Mesenchymal stem cell (in vitro differentiated cells and primary cell): ENCODE measurements at places on chromosomes 5 and 9.
A peak's percentile ranks its signal among the peaks of the same experiment; 100 is the strongest.

GRCh38 chr5:34699155-34700077 is 43.3 kb downstream of the RAI14 start:
- H3K4me1 ChIP-seq: peaks cover 14% of the 10 kb centered on the region
- H3K27ac ChIP-seq: peak overlapping the region; percentile 21
- H3K27me3 ChIP-seq: no peaks in the 10 kb centered on the region
- no peak for DNase-seq
- peaks cover 36% of the 10 kb centered on the region for H3K36me3 ChIP-seq
- H3K4me3 ChIP-seq: no peak overlapping the region

DNA sequence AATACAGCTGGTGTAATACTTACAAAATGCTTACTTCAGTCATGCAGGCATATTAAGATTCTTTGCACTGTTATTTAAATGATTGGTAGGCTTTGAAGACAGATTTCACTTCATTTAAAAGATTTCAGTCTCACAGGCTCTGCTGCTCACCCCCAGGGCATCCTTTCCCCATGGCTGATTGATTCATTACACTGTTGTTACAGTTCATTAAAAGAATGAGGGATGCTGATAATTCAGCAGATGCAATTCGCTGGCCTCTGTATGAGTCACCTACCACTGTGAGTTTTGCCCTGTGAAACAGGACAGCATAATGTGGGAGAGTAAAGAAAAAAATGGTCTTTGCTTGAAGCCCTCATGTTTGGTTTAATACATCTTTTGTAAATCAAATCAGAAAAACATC is 246.9 kb downstream of the CYLC2 start:
- no peak overlapping the region for H3K4me3 ChIP-seq
- no peak overlapping the region for H3K27ac ChIP-seq

DNA sequence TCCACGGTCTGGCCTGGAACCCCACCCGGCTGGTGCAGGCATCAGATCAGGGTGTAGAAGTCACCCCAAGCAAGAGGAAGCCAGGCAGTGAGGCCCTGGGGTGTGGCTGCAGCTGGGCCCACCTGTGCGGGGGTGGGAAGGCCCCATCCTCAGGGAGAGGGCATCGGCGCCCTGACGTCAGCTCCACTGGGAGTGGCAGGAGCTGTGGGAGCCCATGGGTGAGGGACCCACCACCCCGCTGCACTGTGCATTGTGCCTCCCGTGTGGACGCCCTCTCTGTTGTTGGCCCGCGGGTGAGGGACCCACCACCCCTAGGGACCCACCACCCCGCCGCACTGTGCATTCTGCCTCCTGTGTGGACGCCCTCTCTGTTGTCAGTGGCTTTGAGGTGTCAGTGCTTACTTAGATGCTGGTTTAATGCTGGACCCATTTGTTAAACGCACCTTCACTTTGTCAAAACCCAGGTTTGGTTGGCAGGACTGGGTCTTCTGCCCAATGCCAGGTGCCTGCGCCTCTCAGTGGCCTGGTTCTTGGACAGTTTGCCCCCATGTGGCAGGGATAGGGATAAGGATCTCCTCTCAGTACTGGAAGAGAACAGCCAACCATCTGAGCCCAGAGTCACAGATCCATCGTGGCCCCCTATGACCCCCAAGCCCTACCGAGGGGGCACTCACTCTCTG is 6.9 kb upstream of the EXOC3 start:
- no peak overlapping the region for H3K4me3 ChIP-seq
- no peaks in the 10 kb centered on the region for H3K27me3 ChIP-seq
- peaks cover 11% of the 10 kb centered on the region for H3K4me1 ChIP-seq
- no peak overlapping the region for H3K27ac ChIP-seq
- H3K36me3 ChIP-seq: peaks cover 12% of the 10 kb centered on the region

DNA sequence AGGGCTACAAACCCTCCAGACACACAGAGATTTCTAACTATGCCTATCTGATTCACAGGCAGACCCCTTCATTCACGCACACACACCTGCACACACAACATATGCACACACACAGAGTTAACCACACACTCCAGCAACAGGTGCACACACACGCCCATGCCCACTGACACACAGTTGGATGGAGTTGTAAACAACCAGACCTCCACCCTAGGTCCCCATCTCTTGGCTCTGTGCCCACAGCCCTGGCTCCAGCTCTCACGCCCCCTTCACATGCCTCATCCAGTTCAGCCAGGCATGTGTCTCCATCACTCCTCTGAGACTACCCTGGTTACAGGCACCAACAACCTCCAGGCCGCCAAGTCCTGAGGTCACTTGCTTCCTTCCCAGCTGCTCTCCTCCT is 61.1 kb downstream of the PSD2 start:
- no peak overlapping the region for H3K4me3 ChIP-seq
- no peak for DNase-seq
- no peak overlapping the region for H3K27ac ChIP-seq
- H3K27me3 ChIP-seq: no peaks in the 10 kb centered on the region
- H3K4me1 ChIP-seq: no peaks in the 10 kb centered on the region

DNA sequence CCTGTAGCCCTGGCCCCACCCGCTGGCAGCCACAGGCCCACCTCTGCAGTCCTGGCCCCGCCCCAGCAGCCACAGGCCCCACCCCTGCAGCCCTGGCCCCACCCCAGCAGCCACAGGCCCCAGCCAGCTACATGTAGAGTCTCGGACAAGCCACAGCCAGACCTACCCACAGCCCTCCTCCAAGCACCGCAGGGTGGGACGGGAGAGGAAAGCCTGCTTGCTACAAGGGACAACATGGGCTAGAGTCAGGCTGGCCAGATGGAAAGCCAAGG is 49.5 kb upstream of the SARDH start:
- peaks cover 18% of the 10 kb centered on the region for H3K4me1 ChIP-seq
- H3K36me3 ChIP-seq: peaks cover 97% of the 10 kb centered on the region
- H3K4me3 ChIP-seq: no peak overlapping the region
- H3K27me3 ChIP-seq: no peaks in the 10 kb centered on the region

DNA sequence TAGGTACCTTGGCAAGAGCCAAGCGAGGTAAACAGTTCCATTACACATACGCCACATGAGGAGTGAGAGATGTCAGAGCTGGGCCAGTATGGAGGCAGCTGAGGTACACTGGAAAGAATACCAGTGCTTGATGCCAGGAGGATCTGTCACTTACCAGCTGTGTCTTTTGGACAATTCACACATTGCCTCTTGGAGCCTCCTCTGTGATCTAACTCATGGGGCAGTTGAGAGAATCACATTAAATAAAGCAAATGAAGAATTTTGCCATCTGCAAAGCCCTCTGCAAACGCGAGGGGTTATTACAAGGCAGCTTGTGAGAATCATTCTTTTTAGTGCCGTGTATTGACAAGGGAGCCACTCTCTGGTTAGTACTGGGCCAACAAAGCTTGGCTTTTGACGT is 429.7 kb upstream of the KLF4 start:
- no peaks in the 10 kb centered on the region for H3K4me1 ChIP-seq
- H3K27ac ChIP-seq: no peak overlapping the region
- H3K36me3 ChIP-seq: no peaks in the 10 kb centered on the region
- no peak for DNase-seq
- no peak overlapping the region for H3K4me3 ChIP-seq

- H3K4me3 ChIP-seq: no peak overlapping the region
- peaks cover 55% of the 10 kb centered on the region for H3K36me3 ChIP-seq
- no peak for DNase-seq
- H3K4me1 ChIP-seq: peaks cover 8% of the 10 kb centered on the region
Measured at GRCh38 chr9:128497824-128498610, 6.5 kb upstream of the GLE1 start.

DNA sequence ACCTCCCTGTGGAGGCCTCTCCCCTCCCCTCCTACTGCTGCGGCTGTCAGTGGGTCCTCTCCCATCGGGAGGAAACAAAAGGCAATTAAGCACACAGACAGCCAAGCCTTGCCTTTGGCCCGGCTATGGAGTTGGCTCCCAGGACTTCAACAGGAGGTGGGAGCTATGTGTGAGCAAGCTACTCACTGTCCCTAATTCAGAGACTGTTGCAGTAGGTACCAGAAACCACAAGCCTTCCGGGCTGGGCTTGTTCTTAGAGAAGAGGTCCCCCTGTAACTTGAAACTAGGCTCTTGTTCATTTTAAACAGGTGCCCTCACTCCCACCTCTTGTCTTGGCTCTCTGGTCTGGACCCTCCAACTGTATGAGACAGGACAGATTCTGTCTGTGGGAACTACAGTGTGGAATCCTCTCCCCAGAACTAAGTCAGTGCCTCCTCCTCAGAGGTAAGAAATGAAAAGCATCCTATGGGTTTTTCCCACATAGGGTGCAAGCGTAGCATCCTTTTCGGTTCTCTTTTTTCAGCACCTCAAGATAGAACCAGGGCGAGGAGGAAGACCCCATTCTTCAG is 561.1 kb downstream of the EBF1 start:
- H3K4me3 ChIP-seq: no peak overlapping the region
- peaks cover 2% of the 10 kb centered on the region for H3K4me1 ChIP-seq
- H3K27me3 ChIP-seq: no peaks in the 10 kb centered on the region
- DNase-seq: no peak
- no peaks in the 10 kb centered on the region for H3K36me3 ChIP-seq

DNA sequence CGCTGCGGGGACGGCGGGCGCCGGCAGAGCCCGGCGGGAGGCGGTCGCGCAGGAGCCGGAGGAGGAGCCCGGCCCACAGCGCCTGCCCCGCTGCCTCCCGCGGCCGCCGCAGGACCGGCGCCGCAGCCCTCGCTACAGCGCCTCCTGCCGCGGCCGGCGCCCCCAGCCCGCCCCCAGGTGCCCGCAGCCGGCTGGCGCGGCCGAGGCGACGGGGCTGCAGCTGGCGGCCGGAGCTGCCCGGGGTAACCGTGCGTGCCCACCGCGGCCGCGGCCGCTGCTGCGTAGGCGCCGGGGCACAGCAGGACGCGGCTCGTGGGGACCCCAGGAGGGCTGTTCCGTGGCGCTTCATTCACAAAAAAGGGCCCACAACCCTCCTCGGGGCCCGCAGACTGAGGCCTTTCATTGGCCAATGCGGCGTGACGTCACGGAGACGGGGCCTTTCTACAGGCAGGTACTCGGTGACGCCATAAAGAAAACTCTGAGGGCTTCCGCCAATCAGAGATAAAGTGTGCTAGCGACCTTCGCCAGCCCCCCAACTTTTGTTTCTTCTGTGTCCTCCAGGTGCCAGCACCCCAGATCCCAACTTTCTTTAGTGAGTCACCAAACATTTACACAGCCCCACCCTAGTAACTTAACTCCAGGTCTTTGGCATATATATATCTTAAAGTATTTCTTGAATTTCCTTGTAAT is at the start of gene CDC14B:
CDC14B (minus strand) TSS at position 353 of the 690 bp plus-strand sequence. CDS start 465 bp downstream, outside the sequence.
- H3K4me3 ChIP-seq: peak within 1 kb of the TSS; percentile 92
- DNase-seq: peak; percentile 91
- H3K27me3 ChIP-seq: no peaks in the 10 kb centered on the region
- H3K27ac ChIP-seq: no peak within 1 kb of the TSS
- H3K4me1 ChIP-seq: peaks cover 9% of the 10 kb centered on the region

DNA sequence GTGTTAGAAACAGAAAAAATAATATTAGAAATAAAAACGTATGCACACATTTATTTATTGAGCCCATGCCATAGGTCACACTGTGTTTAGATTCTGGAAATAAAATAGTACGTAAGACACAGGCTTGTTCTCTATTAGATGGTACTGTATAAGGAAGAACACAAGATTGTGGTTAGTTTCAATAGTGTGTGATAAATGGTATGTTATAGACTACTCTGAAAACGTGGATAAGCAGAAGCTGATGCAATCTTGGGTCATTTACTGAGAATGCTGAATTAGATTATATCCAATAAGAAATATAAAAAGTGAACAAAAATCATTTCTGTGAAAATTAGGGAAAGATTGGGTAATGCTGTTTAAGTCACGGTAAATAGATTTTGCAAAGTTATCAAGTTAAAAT is 1456.4 kb upstream of the ACO1 start:
- H3K36me3 ChIP-seq: no peaks in the 10 kb centered on the region
- H3K4me3 ChIP-seq: no peak overlapping the region
- H3K4me1 ChIP-seq: no peaks in the 10 kb centered on the region
- no peak for DNase-seq
- no peaks in the 10 kb centered on the region for H3K27me3 ChIP-seq

- H3K4me3 ChIP-seq: no peak overlapping the region
- no peaks in the 10 kb centered on the region for H3K36me3 ChIP-seq
- DNase-seq: no peak
- no peaks in the 10 kb centered on the region for H3K4me1 ChIP-seq
- no peak overlapping the region for H3K27ac ChIP-seq
Measured at GRCh38 chr5:17989036-17989435, 354.8 kb downstream of the TAF11L14 start.

DNA sequence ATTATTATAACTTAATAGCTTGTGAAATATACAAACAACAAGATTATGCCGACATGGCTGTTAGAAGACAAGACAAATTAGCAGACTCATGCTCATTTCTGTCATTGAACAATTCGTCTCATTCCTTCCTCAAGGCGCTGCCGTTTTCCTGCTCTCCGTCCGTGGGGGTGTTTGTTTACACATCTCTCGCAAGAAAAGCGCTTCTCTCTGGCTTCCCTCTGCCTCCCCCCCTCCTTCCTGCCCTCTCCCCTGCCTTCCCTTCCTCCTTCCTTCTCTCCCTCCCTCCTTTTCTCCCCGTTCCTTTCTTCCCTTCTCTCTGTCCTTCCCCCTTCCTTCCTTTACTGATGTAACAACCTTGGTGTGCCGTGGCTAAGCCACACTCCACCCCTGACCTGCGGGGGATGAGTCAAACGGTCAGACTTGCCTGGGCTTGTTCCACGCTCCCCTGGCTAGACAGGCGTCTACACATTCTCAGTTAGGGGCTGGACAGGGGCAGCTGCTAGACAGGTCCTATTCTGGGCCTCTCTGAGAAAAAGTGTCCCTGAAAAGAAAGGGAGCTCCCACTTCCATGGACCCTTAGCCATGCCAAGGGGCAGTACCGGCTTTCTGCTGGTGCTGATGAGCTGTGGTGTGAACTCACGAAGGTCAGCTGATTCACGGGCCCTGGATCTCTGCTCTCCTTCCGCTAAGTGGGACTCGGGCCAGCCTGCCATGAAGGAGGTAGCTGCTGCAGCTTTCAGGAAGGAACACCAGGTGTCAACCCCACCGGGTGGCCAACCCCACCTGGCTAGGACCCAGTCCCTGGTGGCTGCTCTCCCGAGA is 32.0 kb upstream of the SPTLC1 start:
- H3K4me3 ChIP-seq: peak overlapping the region; percentile 38
- DNase-seq: peak; percentile 98
- H3K27ac ChIP-seq: peak overlapping the region; percentile 95
- H3K36me3 ChIP-seq: peaks cover 22% of the 10 kb centered on the region

DNA sequence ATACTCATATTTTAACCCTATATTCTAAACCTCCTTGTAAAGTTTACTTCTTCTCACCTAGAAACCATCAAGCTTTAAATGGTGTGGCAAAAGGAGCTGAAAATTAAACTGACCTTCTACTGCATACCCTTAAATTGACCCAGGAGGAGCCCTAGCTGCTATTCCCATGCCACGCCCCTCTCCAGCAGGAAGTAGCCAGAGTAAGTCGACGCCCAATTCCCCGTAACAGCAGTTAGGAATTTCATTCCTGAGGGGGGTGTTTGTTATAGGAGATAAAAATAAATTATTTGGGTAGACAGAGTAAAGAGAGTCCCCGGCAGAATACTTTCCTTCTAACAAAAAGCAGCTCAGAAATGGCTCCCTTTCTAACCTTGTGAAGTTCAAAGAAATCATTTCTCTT is 111.8 kb upstream of the FAM174A start:
- no peaks in the 10 kb centered on the region for H3K27me3 ChIP-seq
- H3K4me3 ChIP-seq: no peak overlapping the region
- no peak overlapping the region for H3K27ac ChIP-seq

- H3K27me3 ChIP-seq: no peaks in the 10 kb centered on the region
- no peak overlapping the region for H3K4me3 ChIP-seq
- DNase-seq: no peak
- H3K36me3 ChIP-seq: peaks cover 25% of the 10 kb centered on the region
- no peak overlapping the region for H3K27ac ChIP-seq
Measured at GRCh38 chr9:5435912-5436311, 1.8 kb downstream of the PLGRKT start.
